Right lung (tissue), 10 donors: ENCODE measurements at places on chromosomes 7 and 10. TPM values are rescaled to one million over a fixed set of nuclear protein-coding genes. Genes with fewer than 3 reads are reported as not detected.

Gene ADAMTS14
- 9.5 TPM for polyA plus RNA-seq

Gene PRPS1L1
- not detected for polyA plus RNA-seq

Gene PDE6C
- 1.0 TPM for polyA plus RNA-seq

Gene PGAM2
- 15.8 TPM for polyA plus RNA-seq

Gene PRLHR
- 0.03 TPM for polyA plus RNA-seq

Gene EN2
- polyA plus RNA-seq: not detected

Gene PTPRE
- 7.2 TPM for polyA plus RNA-seq

Gene LLCFC1
- 0.37 TPM for polyA plus RNA-seq

DNA sequence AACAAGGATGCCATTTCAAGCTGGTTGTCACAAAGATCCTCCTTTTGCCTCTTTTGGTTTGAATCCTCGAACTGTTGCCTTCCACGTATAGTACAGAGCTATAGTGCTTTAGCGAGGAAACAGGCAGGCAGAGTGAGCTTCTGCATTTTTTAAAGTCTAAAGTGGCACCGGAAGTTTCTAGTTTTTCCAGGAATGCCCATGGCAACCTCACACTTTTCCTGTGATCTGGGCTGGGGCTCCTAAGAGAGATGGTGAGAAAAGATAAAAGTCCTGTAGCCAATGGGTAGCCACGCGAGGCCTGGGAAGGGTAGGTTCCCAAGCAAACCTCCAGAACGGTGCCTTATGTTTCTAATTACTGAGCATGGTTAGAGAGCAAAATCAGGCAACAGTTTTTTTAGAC lies 76.7 kb downstream of the CALD1 start:
- DNase-seq: no peak

- no peak for DNase-seq
Measured at GRCh38 chr10:111107846-111108245, 31.0 kb downstream of the ADRA2A start.

DNA sequence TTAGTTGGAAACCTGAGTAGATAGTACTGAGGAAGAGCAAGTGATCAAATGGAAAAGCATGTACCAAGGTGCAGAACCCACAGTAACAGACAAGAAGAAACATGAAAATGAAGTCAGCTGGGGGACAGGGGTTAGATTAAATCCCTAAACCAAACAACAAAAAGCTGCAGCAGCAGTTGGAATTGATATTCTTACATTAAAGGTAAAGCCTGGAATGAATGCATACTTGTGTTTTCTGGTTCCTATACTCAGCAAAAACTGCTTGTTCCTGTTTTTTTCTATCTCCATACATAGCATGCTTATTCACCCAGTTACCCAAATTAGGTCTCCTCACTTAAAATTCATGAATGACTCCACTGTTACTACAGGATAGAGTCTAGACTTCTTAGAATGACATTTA lies 92.4 kb downstream of the TPST1 start:
- no peak for DNase-seq

DNA sequence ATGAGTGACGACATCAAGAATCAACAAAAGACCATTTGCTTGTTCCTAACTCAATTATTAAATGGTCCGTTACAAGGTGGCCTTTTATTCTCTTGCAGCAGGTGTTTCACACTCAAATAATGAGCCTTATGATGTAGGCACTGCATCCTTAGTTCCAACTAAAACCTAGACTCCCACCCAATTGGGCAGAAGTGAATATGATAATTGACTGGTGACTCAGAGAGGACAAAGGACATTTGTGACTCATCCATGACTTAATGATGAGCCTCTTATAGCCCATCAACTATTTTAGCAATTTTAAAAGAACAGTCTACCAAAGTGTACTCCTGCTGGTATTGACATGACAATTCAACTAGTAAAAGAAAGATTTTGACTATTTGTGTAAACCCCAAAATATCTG lies 1027.8 kb upstream of the PHF14 start:
- no peak for DNase-seq

DNA sequence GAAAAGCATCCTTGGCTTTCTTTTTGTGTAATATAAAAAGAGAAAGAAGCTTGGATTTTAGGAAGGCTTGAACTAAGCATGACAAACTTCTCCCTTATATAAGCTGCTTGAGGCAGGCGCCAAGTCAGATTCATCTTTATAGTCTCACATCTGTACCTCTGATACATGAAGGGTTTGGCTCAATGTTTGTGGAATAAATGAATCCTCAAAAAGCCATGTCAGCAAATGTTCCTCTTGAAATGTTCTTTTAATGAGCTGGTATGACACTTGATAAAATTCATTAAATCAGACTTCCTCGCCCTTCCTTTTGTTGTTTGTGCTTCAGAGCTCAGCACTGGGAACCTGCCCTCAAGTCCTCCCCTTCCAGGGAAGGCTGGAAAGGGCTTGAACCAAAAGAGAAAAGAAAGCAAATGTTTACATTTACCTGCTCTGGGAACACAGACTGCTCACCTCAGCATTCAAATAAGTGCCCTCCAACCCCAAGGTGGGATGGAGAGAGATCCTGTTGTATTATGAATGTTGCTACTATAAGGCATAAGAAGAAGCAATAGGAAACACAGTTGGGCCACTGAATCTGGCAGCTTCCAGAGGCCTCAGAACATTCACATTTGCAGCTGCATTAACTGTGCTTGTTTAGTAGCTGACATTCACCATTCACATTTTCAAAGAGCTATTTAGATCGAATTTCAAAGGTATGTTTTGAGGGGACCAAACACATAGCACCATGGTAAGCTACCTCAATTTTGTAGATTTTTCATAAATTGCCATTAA lies 212.6 kb downstream of the CACNA2D1 start:
- DNase-seq: no peak

GRCh38 chr7:43878867-43879266 lies 9.6 kb upstream of the MRPS24 start:
- no peak for DNase-seq

DNA sequence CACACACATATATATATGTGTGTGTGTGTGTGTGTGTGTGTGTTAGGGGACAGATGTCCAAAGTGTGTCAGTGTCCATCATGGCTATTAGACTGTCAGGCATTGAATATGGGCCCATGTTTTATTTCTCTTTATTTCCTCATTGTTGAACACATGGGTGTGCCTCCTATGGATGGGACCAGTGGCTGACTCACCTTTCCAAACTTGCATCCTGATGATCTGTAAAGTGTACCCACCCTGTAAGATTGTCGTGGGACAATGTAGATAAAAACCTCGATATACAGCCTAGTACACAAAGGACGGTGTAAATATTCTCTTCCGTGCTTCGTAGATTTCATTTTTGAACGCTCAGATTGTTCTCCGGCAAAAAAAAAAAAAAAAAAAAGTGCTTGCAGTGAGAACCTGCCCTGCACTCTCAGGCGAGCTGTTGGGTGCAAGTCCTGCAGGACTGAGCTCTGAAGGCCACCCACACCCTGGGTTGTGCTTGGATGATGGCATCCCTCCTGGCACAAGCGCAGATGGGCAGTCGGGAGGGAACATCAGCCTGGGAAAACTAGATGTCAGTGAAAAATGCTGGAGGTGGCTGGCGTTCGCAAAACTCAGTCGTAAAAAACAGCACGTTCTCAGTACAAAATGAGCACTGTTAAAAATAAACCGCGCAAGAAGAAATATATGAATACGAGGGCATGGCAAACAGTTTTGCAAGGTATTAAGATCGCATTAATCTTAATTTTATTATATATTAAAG lies 166.9 kb downstream of the CUX1 start:
- DNase-seq: no peak

DNA sequence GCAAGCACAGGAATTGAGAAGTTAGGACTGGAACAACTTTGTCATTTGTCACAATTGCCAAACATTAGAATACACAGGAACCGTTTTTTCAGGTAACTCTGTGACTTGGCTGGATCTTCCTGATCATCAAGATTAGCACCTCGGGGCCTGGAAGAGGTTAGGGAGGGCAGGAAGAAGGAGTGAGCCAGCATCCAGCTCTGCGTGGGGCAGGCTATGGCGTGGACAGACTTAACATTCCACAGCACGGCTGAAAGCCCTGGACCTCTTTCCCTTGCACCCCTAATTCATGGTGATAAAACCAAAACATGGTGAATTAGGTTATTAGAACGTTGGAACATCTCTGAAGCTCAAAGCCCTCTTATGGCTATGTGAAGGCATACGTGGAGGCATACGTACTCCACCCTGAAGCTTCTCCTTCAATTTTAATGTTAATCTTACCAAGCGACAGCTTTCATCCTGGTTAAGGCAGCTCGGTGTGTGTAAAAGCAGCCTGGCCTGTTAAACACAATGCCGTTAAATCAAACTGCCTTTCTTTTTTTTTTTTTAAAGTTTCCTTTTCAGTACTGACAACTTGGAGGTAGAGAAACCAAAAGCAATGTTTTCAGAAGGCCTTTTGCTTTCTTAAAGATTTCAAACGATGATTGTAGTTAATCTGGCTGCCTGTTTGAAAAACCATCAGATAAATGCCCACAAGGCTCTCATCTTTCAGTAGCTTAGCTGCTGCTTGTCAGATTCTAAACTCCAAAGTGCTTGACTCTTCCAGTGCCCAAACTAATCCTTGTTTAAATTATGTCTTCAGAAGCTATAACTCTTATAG lies 4.5 kb downstream of the GRK5 start:
- no peak for DNase-seq

GRCh38 chr10:75234683-75235374 lies 928 bp downstream of the COMTD1 start:
- no peak for DNase-seq
